ENCODE measurements at places on chromosomes 12 and 14.

DNA sequence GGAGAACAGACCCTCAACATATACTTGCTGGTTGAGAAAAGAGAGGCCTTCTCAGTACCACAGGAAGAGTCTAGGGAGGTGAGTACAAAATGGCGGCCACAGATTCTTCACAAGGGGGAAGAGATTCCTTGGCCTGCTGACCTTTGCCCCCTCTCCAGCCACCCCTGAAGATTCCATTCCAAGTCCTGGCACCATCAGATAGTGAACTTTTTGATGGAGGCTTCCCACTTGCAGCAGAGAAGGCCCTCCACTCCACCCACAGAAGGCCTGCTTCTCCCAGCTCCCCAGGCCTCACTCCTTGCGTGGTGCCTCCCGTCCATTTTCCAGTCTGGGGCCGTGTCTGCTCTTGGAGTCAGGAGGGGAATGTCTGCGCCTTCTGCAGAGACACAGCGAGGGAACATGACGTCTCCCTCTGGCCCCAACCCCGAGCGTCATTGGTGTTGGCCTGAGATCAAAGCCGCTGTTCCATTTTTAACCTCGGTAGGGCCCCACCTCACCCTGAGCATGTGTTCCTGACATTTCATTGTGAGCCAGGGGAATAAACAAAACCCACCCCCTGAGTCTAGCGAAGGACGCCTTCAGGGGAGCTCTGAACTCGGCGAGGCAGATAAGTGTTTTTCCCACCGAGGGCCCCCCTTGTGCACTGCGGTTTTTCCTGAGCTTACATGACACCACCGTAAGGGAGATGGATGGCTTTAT is 268.7 kb upstream of the TBX3 start:
- DNase-seq: peak; percentile 56

- no peak for DNase-seq
Measured at GRCh38 chr12:46212108-46212982, 56.5 kb downstream of the SLC38A1 start.

DNA sequence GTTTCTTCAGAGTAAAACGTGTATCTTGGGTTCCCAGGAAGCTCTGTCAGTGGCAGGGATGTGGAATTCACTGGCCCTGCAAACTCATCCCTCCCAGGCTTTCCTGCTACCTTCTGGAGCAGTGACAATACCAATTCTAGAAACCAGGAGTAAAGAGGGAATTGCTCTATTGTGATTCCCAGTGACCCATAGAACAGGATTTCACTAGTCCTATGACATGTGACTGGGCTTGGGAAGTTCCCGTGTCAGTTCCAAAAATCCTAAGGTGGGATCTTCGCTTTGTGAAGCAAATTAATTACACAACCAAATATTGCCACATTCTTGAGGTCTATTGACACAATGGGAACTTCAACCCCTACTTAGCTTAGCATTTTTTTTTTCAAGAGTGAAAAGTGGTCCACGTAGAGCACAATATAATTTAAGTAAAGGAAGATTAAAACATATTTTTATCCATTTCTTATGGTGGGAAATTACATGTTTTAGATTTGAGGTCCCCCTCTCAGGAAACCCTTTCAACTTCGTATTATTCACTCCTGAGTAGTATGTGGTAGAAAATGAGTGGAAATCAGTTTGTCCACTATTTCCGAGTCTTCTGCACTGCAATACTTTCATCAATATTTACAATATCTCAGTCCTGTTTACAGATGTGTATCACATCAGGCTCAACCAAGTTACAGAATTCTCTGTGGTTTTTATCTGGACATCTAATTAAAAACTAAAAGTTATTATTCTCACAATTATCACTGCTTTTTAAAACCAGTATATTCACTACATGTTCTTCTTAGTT is 88.9 kb upstream of the SOX5 start:
- no peak for DNase-seq

- no peak for DNase-seq
Measured at GRCh38 chr12:50556273-50556672, 51.5 kb downstream of the DIP2B start.

- DNase-seq: no peak
Measured at GRCh38 chr12:100171248-100171647, 28.6 kb upstream of the BLTP3B start.

Data from femur (tissue), 1 donor.